ENCODE measurements at places on chromosomes 11 and 22.

DNA sequence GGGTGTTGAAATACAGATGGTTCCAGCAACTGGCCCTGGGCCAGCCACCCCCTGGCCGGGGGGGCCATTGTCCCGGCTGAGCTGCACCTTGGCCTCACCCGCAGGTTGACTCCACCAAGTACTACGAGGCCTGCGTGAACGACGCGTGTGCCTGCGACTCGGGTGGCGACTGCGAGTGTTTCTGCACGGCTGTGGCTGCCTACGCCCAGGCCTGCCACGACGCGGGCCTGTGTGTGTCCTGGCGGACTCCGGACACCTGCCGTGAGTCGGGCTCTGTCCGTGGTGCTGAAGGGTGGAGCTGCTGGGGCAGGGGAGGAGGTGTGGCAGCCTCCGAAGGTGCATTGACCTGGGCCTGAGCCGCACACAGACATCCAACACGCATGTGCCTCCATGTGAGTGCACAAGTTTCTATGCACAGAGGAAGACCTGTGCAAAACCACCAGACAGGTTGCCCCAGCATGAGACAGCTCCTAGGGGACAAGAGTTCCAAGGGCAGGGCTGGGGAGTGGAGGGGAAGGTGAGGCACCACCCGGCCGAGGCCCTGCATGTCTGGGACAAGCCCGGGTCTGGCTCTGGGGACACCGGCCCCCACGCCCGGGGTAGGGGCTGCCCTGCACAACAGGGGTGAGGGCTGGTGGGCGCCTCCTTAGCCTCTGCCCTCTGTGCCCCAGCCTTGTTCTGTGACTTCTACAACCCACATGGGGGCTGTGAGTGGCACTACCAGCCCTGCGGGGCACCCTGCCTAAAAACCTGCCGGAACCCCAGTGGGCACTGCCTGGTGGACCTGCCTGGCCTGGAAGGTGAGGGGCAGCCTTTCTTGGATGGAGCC, 16.1 kb downstream of the MUC5B start:
- DNase-seq: no peak

- DNase-seq: no peak
Measured at GRCh38 chr11:115623021-115623451, 118.8 kb upstream of the CADM1 start.

DNA sequence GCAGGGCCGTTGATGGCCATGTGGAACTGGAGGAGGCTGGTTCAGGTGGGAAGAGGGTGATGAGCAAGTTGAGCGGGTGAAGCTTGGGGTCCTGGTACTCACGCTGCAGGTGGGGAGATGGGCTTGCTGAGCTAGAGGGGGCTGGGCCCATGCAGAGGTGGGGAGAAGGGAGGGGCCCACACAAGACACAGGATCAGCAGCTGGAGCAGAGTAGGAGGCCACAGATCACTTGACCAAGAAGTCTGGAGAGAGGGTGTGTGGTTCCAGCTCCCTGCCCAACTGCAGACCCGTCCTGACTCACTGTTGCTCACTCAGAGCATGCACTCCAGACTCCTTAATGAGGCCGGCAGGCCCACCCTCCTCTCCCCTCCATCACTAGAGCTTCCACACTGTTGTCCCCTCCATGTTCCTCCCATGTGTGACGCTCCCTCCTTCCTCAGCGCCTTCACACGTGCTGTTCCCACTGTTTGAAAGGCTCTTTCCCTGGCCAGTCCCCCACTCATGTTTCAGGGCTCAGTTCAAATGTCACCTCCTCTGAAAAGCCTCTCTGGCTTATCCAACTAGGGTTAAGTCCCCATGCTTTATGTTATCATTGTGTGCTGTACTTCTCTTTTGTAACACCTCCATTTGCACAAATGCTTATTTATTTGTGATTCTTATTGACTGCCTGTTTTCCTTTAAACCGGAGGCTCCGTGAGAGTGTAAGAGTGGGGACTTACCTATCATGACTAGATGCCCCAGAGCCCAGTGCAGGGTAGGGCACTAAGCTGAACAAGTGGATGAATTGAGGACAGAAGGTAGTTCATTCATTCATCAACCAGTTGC, 2.3 kb downstream of the CCDC86 start:
- DNase-seq: no peak

DNA sequence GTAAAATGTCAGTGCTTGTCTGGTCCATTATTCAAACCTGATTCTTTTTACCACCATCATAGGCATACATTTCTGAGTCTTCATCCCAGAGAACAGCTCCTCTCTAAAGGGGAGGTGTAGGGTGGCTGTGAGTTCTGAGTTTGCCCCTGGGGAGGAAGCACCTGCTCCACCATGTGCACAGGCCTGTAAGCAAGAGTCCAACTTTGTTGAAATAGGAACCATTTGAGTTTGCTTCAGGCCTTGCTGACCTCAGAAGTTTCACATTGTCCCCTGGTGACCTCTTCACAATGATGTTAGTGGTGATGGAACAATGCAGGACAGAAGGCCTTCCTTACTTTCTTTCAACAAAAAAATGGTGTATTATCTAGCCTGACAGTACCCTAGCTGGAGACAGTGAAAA, 54.6 kb upstream of the TOP3B start:
- DNase-seq: no peak

- no peak for DNase-seq
Measured at GRCh38 chr11:40204228-40204627, 1255.2 kb downstream of the LRRC4C start.

DNA sequence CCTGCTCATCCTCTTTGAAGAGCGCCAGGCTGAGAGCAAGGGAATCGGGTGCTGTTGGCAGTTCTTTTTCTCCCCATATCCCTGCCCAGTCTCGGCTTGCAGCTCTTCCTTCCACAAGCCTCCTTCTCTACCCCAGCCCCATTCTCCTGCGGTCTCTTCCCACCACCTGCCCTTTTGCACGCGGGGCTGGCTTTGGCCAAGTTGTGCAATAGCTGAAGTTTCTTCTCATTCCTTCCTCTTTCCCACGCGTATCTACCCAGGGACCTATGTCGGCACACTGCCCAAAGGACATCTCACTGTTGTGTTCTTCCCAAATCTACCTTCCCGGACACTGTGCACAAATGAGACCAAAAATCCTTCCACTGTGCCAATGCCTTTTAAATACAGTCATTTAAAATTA, 22.3 kb upstream of the HTR3A start:
- no peak for DNase-seq

Measured in stimulated activated CD8-positive, alpha-beta memory T cell treated with anti-CD3 and anti-CD28 coated beads, Interleukin-12 subunit alpha, Interleukin-12 subunit beta, amount 100 ng/mL, for 1 hour (primary cell).